ENCODE measurements at places on chromosomes 16 and 17. TPM values are rescaled to one million over a fixed set of nuclear protein-coding genes. Genes with fewer than 3 reads are reported as not detected.
A peak's percentile ranks its signal among the peaks of the same experiment; 100 is the strongest.

DNA sequence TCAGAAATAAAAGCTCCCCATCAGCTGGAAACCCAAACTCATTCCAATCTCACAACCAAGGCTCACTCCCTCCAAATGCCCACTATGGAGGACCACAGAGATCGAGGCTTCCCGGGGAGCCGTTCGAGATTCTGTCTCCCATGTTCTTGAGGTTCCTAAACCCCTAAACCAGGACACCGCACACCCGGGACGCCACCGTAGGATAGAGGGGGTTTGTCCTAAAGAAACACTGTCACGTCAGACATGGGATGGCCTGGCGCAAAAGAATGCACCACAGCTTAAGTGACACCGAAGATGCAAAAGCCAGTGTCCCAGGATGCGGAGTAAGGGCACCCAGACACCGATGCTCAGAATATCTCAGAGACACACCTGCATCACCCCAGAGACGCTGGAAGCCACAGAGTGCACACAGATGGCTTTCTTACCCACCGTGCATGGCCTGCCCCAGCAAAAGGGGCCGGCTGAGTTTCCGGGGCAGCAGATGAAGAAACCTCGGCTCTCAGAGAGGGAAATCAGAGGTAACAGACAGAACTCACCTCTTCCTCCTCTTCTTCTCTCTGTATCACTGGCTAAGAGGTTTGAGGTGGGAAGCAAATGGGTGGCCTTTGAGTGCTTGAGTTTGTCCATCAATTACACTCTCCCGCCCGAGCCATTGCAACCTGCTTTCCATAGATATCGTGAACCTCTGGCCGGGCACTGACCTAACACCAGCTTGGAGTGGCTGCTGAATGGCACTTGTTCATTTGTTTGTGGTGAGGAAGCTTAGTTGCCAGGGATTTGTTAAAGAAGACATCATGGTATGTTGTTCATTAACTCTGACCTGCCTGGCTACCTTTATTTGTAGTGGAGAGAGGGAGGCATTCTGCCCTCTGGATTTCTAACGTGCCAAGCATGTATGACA lies 65.1 kb upstream of the TNRC6C start:
- no peak overlapping the region for H3K4me3 ChIP-seq
- DNase-seq: no peak
- H3K27ac ChIP-seq: no peak overlapping the region
- peaks cover under 1% of the 10 kb centered on the region for H3K4me1 ChIP-seq

GRCh38 chr17:74768763-74769114 lies 7.4 kb downstream of the NAT9 start:
- peaks cover 19% of the 10 kb centered on the region for H3K4me1 ChIP-seq
- no peak for DNase-seq
- H3K27ac ChIP-seq: peak overlapping the region; percentile 8
- no peak overlapping the region for H3K4me3 ChIP-seq
- H3K27me3 ChIP-seq: no peaks in the 10 kb centered on the region
- H3K36me3 ChIP-seq: peaks cover 15% of the 10 kb centered on the region

GRCh38 chr17:39951924-39952679 lies 10.7 kb upstream of the GSDMA start:
- peak overlapping the region; percentile 62 for H3K4me3 ChIP-seq
- DNase-seq: no peak
- peak overlapping the region; percentile 25 for H3K27ac ChIP-seq
- H3K4me1 ChIP-seq: peaks cover 4% of the 10 kb centered on the region

GRCh38 chr17:59763861-59764260 lies 56.4 kb downstream of the VMP1 start:
- no peaks in the 10 kb centered on the region for H3K27me3 ChIP-seq
- no peak for DNase-seq
- no peak overlapping the region for H3K4me3 ChIP-seq
- peak overlapping the region; percentile 83 for H3K27ac ChIP-seq
- H3K4me1 ChIP-seq: peaks cover 23% of the 10 kb centered on the region
- peaks cover 25% of the 10 kb centered on the region for H3K36me3 ChIP-seq

The KRT39 gene
- not detected for total RNA-seq

DNA sequence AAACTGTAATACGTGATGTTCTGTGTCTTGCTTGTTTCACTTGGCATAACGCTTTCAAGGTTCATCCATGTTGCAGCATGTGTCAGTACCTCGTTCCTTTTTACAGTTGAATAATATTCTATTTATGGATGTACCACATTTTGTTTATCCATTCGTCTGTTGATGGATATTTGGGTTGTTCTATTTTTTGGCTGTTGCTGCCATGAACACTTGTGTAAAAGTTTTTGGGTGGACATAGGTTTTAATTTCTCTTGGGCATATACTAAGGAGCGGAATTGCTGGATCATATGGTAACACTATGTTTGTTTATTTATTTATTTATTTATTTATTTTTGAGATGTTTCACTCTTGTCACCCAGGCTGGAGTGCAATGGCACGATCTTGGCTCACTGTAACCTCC lies 137.0 kb downstream of the MSI2 start:
- H3K4me3 ChIP-seq: no peak overlapping the region
- peaks cover 22% of the 10 kb centered on the region for H3K4me1 ChIP-seq
- no peak for DNase-seq

DNA sequence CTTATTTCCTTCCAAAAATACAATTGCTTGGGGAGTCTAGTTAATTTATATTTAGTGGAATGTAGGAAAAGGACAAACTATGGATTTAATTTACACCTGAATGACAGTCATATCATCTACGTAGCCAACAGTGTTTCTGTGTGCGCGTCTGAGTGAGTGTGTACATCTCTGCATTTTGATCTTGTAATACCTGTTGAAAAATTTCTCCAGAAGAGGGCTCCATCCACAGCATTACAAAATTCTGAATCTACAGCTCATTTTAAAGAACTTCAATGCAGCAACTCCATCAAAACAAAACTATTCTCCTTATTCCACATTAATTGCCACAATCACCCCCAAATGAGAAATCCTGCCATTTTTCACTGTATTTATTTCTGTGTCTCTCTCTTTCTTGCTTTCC lies 3.9 kb downstream of the CDH13 start:
- H3K4me1 ChIP-seq: peaks cover 31% of the 10 kb centered on the region
- no peak overlapping the region for H3K4me3 ChIP-seq
- H3K27ac ChIP-seq: no peak overlapping the region

DNA sequence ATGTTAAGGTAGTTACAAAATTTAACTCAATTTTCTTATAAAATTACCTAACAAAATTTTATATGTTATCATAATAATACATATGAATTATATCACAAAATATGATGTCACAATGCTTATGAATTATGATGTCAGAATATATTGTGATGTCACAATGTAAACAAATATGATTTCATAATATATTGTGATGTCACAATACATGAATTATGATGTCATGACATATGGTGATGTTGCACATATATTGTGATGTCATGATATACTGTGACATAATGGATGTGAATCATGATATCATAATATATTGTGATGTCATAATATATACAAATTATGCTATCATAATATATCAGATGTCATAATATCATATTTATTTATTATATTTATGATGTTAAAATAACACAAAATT lies 1879.9 kb downstream of the TP53TG3F start:
- no peaks in the 10 kb centered on the region for H3K27me3 ChIP-seq
- H3K27ac ChIP-seq: no peak overlapping the region
- peaks cover 3% of the 10 kb centered on the region for H3K36me3 ChIP-seq
- H3K4me3 ChIP-seq: no peak overlapping the region

- H3K4me1 ChIP-seq: peaks cover 2% of the 10 kb centered on the region
- no peak overlapping the region for H3K4me3 ChIP-seq
- no peaks in the 10 kb centered on the region for H3K36me3 ChIP-seq
- no peak overlapping the region for H3K27ac ChIP-seq
- DNase-seq: no peak
Measured at GRCh38 chr17:15039366-15039765, 225.8 kb downstream of the PMP22 start.

GRCh38 chr17:6574687-6575595 lies 18.6 kb upstream of the PITPNM3 start:
- H3K27me3 ChIP-seq: no peaks in the 10 kb centered on the region
- DNase-seq: no peak
- no peak overlapping the region for H3K4me3 ChIP-seq
- peaks cover 16% of the 10 kb centered on the region for H3K36me3 ChIP-seq
- peaks cover 51% of the 10 kb centered on the region for H3K4me1 ChIP-seq

The TP53TG3F gene
- not detected for total RNA-seq

DNA sequence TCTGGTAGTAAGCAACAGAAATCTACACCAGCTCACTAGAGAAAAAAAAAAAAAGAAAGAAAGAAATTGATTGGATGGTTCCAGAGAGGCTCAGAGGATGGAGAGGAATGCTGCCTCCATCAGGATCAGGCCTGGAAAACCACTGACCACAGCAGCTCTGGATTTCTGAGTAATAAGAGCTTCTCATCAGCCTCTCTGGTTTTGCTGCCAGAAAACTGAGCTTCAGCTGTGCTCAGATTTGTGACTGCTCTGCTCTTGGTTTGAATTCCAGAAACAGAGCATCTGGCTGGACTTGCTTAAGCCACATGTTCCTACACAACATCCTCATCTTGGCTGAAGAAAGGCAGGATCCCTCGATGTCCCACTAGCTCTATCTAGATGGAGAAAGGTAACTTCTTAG lies 25.9 kb downstream of the IRX6 start:
- peaks cover 12% of the 10 kb centered on the region for H3K27me3 ChIP-seq
- H3K4me1 ChIP-seq: no peaks in the 10 kb centered on the region
- H3K4me3 ChIP-seq: no peak overlapping the region
- no peak for DNase-seq

The HASPIN gene
- 4.2 TPM for total RNA-seq

DNA sequence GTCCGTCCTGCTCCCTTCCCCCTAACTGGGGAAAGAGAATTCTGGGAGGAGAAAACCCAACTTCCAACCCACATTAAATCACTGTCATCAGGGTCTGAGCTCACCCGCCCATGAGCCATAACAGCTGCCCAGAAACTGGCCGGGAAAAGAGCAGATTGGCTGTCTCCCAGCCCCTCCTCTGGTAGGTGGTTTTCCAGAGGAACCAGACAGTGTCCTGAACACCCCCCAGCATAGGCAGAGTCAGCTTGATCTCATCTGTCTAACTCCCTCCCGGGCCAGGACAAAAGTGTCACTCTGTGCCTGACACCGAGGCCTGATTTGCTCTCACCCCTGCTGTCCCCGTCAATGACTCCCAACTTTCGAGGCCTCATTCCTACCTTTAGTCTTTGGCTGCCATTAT lies 197.0 kb downstream of the AXIN2 start:
- peaks cover 11% of the 10 kb centered on the region for H3K4me1 ChIP-seq
- no peak overlapping the region for H3K4me3 ChIP-seq
- H3K27ac ChIP-seq: no peak overlapping the region
- H3K36me3 ChIP-seq: peaks cover 2% of the 10 kb centered on the region

- no peak overlapping the region for H3K27ac ChIP-seq
- H3K27me3 ChIP-seq: no peaks in the 10 kb centered on the region
- peaks cover 38% of the 10 kb centered on the region for H3K36me3 ChIP-seq
Measured at GRCh38 chr17:4676791-4677190, 27.1 kb downstream of the PELP1 start.

The TPSD1 gene
- total RNA-seq: not detected

DNA sequence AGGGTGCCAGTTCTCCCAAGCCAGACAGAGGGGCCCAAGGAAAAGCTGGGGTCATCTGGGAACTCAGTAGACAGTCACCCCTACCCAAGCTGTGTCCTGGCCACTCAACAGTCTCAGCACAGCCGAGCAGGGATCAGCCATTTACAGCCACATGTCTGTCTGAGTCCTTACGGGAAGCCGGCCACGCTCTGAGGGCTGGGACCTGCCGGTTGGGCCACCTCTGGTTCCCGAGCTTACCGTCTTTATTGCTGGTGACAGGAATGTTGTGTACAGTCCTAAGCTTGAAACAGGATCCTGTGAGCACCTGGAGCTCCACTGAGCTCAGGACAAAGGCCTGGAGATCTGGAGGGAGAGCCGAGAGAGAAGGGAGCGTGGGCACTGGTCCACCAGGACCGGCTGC lies 59.8 kb downstream of the TIMM22 start:
- DNase-seq: no peak
- H3K4me1 ChIP-seq: no peaks in the 10 kb centered on the region
- H3K27me3 ChIP-seq: no peaks in the 10 kb centered on the region

DNA sequence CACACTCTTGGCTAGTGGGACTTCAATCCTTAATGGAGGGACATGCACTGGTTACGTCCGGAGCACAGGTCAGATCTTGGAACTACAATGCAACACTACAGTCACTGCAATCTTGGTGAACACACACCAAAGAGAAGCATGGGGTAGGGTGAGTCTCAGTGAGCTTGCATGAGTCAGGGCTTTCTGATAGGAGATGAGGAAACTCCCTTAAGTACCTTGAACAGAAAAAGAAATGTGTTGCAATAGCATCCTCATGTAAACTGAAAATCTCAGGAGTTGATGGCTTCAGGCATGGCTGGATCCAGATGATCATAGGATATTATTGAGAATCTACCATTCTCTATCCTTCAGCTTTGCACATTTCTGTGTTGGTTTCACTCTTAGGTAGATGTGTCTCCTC lies 54.1 kb downstream of the CES1 start:
- no peaks in the 10 kb centered on the region for H3K36me3 ChIP-seq
- H3K4me1 ChIP-seq: no peaks in the 10 kb centered on the region
- H3K27me3 ChIP-seq: peaks cover 79% of the 10 kb centered on the region
- no peak overlapping the region for H3K27ac ChIP-seq

The PSMD11 gene
- 90.5 TPM for total RNA-seq

DNA sequence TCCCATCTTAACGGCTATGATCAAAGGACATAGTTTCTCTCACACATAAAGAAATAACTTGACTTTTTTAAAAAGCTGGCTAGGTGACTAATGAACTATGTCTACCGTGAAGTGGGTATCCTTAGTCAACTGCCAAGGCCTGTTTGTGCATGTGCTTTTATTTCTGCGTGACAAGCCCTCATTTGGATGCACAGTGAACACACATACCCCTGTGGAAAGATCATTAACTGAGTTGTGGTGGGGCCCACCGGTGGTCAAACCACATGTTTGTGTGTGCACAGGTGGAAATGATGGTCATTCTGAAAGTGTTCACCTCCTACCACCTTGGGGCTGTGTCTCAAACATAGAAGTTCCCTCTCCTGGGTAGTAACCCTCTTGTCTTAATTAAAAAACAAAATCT lies 256.1 kb upstream of the SALL1 start:
- no peak for DNase-seq
- H3K36me3 ChIP-seq: no peaks in the 10 kb centered on the region
- H3K27me3 ChIP-seq: peaks cover 9% of the 10 kb centered on the region
- no peaks in the 10 kb centered on the region for H3K4me1 ChIP-seq

- H3K36me3 ChIP-seq: peaks cover 11% of the 10 kb centered on the region
- no peaks in the 10 kb centered on the region for H3K27me3 ChIP-seq
- H3K4me3 ChIP-seq: no peak overlapping the region
- no peak overlapping the region for H3K27ac ChIP-seq
Measured at GRCh38 chr16:81686391-81687130, 92.5 kb upstream of the PLCG2 start.

The NPIPA5 gene
- 11.0 TPM for total RNA-seq

The EME1 gene
- total RNA-seq: 10.3 TPM

Data from mesothelial cell of epicardium (in vitro differentiated cells).